Choroid plexus epithelial cell (primary cell): ENCODE measurements at places on chromosomes 3 and 15.
A peak's percentile ranks its signal among the peaks of the same experiment; 100 is the strongest.

DNA sequence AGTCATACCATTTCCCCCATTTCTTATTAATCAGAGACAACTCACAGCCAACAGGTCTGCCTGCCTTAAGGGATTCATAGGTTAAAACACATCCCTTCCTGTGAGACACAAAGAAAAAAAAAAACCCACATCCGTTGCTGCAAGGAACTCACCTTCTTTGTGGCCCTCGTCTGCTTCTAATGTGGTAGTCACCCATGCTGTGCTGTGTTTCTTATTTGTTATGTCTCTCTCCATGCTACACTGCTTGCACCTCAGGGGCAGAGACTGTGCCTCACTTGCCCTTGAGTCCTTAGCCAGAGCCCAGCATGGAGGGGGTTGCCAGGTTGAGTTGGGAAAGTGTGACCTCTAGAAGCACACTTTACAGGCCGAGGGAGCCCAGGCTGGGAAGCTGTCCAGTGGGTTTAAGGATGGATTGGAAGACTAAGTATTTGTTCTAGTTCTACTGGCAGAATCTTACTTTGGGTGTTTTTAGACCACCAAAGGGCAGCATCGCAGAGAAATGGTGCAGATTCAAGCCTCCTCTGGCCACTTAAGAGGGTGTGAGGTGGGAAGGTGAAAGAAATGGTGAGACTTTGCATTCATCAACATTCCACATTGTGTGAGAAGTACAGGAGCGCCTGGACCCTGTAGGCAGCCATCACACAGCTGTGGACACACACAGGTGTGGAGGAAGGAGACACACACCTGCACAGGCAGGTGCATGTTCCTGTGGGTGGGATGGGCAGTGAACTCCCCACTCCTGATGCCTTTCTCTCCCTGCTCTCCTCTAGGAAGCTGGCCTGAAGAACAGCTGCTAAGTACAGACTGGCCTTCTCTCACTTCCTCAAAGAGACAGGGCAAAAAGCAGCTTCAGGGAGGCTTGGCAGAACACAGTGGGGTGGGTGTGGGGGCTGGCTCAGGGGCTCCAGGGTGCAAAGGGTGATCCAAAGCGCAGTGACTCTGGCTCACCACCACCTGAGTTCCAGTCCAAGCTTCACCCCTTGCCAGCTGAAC lies 48.8 kb downstream of the GLB1 start:
- no peak for DNase-seq

GRCh38 chr3:63974451-63974850 lies 48.8 kb downstream of the PSMD6 start:
- DNase-seq = no peak

DNA sequence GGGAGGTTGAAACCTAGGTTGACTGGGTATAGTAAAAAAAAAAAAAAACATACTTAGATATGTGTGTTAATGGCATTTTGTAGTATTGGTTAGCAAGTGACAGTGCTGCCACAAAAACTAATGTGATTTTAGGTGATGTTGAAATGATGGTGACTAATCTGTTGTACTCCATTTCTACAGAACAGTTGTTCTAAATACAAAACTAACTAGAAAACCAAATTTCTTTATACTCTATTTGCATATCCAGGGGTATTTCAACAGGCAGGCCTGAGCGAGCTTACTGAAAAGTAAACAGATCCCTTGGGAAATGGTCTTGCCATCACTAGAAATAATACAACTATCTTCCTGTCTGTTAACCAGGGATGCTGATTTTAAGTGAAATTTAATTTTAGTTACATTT lies 20.5 kb downstream of the TSC22D2 start:
- no peak for DNase-seq

DNA sequence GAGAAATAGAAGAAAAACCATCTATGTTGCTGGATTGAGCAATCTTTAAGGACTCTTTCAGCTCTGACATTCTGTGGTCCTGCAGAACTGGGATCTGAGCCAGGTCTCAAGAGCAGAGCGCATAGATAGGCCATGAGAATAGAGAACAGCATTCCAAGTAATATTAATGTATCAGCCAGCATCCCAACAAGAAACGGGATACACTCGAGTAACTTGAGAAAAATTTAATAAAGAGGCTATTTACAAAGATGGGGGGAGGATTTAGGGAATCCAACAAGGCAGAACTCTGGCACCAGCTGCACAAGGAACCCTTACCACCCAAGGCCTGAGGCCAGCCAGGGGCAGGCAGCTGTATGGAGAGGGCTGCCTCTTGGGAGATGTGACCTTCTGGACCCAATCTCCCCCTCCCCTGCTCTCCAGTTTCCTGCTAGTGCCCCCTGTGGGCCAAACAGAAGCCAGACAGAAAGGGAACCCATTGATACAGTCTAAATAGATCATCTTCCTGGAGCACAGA lies 8.2 kb downstream of the TMOD2 start:
- DNase-seq = peak; percentile 97

DNA sequence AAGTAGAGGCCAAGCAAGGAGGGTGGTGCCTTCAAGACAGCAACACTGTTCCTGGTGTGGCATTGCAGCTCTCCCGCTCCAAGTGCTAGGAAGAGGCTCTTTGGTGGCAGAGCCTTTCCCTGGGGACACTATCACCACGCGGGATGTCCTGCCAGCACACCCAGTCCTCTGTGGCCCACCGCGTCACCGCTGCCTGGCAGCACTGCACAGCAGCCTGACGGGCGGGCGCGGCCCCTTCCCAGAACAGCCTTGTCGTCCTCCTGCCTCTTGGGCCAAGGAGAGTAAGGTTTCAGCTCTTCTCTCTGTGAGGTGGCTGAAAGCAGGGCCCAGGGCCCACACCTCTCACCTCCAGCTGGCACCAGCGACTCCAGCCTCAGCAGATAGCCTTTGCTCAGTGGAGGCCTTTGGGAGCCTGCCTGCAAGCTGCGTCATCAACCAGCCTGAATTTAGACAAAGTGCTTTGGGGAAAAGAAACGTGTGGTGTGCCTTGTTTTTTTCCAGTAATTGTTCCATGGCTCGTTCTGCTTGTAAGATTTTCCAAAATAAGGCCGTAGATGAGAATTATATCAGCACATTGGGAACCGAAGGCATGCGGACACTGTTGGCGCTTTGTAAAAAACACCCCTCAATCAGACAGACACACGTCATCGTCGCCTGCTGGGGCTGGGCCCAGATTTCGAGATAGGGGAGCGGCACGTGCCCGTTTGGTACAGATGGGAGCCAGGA lies 65.0 kb downstream of the AAGAB start:
- no peak for DNase-seq

GRCh38 chr3:171377859-171378258 lies 82.3 kb downstream of the TNIK start:
- no peak for DNase-seq

DNA sequence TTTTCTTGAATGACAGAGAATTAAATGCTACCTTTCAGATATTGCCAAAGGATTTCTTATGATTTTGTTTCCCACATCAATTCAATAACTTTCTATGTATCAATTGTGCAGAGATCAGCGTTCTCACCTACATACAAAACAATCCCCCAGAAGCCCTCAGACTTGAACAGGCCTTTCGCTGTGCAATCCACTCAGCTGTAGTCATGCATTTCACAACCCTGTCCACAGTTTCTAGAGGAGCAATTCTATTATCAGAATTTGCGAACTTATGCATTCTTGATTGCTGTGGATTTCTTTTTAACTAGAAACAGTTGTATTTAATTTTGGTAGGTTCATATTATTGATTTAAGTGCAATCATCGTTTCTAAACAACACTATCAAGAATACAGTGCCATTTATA lies 13.7 kb upstream of the ALCAM start:
- peak; percentile 81 for DNase-seq
